ENCODE measurements at places on chromosomes 13 and 19.

GRCh38 chr13:73325723-73326558, 267.1 kb downstream of the KLF5 start:
- DNase-seq, result no peak

- DNase-seq, result no peak
Measured at GRCh38 chr19:29206453-29206852, 6.5 kb downstream of the UQCRFS1 start.

DNA sequence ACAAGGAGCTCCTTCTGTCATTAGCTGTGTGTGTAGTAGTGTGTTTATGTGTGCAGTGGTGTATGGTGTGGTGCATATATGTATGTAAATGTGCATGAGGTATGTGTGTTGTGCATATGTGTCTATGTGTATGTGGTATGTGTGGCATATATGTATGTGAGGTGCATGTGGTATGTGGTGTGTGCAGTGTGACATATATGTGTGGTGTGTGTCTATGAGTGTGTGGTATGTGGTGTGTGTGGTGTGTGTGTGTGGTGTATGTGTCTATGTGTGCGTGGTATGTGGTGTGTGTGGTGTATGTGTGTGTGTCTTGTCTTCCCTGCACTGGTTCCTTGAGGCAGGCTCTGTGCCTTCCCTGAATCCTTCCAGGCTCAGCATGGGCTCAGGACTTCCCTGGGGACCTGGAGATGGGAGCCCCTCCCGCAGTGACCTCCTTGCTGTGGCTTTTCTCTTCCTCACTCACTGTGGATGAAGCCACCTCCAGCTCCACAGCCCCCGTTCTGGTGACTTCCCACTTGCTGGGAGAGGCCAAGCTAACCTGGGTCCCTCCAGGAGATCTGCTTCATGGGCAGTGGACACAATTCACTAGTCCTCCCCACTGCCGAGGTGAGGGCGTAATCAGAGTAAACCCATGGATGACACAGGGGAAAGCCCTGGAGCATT, 64.2 kb downstream of the CCDC70 start:
- DNase-seq, result no peak

DNA sequence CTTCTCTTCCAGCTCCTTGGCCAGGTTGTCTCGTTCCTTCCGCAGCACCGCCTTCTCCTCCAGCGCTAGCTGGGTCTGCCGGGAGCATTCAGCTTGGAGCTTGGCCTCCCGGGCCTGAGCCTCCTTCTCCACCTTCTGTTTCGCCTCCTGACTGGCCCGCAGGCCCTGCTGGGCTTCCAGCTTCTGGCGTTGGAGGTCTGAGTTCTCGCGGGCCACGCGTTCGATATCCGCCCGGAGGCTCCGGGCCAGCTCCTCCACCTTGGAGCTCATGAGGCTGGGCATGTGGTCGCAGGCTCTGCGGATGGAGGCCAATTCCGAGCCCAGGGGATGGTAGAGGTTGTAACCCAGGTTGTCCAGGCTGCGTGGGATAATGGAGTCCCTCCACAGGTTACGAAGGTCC, 11.8 kb downstream of the PLVAP start:
- no peak for DNase-seq

DNA sequence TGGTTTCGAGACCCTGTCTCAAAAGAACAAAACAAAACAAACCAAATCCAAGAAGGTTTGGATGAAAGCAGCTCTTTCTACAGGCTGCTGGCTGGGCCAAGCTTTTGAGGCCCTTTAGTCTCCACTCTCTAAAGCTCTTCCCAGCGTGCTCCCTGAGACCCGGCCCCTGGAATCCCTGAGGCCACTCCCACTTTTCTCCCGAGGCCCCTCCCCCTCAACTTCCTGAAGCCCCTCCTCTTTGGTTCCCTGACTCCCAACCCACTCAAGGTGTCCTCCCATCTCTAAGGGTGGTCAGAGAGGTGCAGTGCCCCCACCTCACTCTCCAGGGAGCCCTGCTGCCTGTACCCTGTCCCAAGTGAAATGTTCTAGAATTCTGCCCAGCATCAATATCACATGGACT, 10.6 kb downstream of the ERICH6B start:
- no peak for DNase-seq

Measured in dorsolateral prefrontal cortex (tissue), 122 donors.